Stimulated activated CD4-positive, alpha-beta T cell treated with anti-CD3 and anti-CD28 coated beads, TNF-alpha, amount 100 ng/mL, for 24 hours (primary cell): ENCODE measurements at places on chromosomes 7 and 10.

GRCh38 chr10:25815236-25815635 lies 118.8 kb upstream of the MYO3A start:
- DNase-seq, result no peak

DNA sequence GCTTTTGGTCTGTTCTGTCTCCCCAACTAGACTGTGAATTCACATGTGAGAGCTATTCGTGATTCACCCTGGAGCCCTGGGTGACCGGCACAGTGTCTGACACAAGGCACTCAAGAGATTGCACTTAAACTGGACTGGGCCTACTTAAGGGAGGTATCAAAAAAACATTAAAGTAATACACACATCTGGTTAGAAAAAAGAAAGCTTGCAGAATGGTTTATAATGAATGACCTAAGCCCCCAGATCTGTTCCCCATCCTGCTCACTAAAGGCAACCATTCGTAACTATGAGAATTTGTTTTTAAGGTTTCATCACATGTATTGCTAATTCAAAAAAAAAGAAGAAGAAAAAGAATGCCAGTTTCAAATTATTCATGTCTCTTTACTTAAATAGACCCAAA lies 74.5 kb downstream of the DGKI start:
- DNase-seq, result no peak

DNA sequence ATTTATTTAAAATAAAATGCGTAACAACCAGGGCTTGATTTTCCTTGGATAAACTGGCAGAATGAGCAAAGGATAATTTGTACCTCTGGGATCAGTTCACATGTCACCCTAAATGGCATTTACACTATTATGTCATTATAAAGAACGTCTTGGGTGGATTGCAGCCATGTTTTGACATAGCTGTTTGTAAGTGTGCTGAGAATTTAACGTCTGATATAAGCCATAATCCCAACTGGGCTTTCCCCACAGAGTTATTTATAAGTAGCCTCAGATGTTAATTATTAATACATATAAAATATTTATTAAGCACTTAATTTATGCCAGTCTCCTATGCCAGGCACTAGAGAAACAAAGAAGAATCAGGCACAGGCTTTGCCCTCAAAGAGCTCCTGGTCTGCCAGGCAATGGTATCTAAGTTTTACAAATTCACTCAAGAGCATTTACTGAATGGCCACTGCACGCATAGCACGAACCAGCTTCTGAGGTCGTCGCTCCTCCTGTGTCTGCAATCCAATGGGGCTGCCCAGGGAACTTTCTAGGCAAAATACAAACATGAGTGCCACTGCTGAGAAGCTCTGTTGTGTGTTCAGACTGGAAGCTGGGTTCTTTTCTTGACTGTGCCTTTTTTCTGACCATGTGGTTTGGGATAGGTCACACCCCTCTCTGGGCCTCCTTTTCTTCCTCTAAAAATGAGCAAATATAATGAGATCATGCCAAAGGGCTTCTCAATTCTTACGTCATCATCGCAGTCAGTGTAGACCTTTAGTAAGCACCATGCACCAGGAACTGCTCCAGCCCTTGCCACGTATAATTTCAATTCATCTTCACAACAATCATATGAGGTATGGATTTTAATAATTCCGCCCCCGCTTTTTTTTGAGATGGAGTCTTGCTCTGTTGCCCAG lies 11.3 kb upstream of the CTBP2 start:
- DNase-seq, result no peak

DNA sequence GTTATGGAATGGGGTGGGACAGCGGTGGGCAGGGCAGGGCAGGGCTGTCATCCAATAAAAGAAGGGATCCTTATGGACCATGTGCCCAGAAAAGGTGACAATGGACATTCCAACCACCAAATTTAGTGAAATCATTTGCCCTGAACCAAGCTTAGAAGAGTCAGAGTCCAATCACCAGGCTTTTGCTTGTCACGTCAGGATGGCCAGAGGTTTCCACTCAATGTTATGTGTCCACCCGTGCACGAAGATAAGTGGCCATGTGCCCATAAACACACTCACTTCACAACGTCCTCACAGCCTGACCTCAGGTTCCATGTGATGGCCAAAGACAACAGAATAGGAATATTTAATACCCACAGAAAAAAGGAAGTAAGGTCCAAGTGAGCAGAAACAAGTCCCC lies 36.6 kb upstream of the PLPP4 start:
- DNase-seq, result no peak

DNA sequence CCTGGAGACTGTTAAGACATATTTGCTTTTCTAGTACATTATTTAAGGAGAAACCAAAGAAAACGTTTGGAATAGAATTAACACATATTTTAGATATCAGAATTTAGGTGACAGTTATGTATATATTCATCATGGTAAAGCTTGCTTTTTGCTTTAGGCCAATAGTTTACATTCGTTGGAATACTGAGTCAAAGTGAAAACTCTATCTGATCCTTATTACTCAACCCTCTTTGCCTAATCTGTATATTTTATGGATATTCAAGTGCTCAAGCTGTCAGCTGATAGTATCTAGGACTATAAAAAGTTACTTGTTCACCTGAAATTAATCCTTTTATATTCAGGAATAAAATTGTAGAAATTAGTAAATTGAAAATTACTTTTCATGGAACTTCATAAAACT lies 61.1 kb downstream of the VPS50 start:
- no peak for DNase-seq

DNA sequence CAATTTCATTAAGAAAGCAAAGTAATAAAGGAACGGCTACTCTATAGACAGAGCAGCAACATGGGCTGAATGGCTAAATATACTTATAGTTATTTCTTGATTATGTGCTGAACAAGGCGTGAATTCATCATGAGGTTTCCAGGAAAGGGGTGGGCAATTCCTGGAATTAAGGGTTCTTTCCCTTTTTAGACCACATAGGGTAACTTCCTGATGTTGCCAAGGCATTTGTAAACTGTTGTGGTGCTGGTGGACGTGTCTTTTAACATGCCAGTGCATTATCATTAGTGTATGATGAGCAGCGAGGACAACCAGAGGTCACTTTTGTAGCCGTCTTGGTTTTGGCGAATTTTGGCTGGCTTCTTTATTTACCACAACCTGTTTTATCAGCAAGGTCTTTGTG lies 28.5 kb upstream of the ZMYND11 start:
- DNase-seq, result no peak
